ENCODE measurements at places on chromosomes 13 and 19.

- peak; percentile 93 for DNase-seq
- H3K4me3 ChIP-seq, result peak overlapping the region; percentile 45
- no peaks in the 10 kb centered on the region for H3K36me3 ChIP-seq
- peaks cover 20% of the 10 kb centered on the region for H3K4me1 ChIP-seq
- H3K27ac ChIP-seq, result peak overlapping the region; percentile 52
- H3K27me3 ChIP-seq, result no peaks in the 10 kb centered on the region
Measured at GRCh38 chr13:36418022-36418805, 14.1 kb upstream of the CCNA1 start.

DNA sequence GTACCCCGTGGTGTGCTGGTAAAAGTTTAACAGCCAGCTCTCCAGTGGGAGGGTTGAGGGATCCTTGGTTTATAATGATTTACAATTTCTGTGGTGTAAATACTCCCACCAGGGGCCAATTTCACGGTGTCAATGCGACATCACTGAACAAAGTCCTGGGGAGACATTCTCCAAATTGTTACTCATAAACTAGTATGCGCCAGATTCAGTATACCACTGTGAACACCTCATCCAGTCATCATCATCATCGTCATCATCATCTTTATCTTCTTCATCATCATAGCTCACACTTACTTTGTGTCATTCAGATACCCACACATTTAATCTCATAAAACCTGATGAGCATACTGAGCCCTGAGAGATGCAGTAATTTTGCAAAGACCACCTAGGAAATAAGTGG lies 17.2 kb upstream of the TNFSF14 start:
- no peak overlapping the region for H3K27ac ChIP-seq
- no peak overlapping the region for H3K4me3 ChIP-seq
- no peaks in the 10 kb centered on the region for H3K36me3 ChIP-seq
- H3K27me3 ChIP-seq, result no peaks in the 10 kb centered on the region
- DNase-seq, result no peak

DNA sequence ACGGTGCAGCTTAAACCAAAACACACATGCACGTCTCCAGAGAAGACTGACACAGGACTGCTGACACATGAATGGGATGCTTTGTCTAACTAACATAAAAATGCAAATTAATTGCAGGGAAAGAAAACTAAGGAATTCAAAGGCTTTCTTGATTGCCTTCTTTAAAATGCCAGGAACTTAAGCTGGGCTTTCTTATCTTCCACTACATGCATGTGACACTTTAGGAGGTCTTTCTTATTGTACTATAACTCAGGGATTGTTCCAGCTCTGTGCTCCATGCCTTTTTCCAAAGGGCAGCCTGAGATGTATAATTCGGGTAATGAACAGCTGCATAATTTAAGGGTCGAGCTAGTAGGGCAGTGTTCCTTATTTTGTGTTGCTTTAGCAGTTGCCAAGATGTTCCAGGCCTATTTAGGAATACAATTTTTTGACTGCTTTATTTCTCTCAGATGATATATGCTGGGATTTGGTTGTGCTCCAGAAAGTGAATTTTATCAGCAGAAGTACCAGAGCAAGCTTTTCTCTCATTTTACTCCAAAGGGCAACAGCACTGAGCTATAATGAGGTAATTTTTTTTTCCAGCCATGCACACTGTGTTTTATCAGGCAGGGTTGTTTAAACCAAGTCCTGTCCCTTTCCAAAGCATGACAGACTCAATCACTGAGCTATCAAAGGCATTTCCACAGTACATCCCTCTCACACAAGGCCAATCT lies 885.2 kb downstream of the PCDH9 start:
- no peaks in the 10 kb centered on the region for H3K36me3 ChIP-seq
- no peak for DNase-seq
- no peak overlapping the region for H3K27ac ChIP-seq
- H3K4me3 ChIP-seq, result no peak overlapping the region

DNA sequence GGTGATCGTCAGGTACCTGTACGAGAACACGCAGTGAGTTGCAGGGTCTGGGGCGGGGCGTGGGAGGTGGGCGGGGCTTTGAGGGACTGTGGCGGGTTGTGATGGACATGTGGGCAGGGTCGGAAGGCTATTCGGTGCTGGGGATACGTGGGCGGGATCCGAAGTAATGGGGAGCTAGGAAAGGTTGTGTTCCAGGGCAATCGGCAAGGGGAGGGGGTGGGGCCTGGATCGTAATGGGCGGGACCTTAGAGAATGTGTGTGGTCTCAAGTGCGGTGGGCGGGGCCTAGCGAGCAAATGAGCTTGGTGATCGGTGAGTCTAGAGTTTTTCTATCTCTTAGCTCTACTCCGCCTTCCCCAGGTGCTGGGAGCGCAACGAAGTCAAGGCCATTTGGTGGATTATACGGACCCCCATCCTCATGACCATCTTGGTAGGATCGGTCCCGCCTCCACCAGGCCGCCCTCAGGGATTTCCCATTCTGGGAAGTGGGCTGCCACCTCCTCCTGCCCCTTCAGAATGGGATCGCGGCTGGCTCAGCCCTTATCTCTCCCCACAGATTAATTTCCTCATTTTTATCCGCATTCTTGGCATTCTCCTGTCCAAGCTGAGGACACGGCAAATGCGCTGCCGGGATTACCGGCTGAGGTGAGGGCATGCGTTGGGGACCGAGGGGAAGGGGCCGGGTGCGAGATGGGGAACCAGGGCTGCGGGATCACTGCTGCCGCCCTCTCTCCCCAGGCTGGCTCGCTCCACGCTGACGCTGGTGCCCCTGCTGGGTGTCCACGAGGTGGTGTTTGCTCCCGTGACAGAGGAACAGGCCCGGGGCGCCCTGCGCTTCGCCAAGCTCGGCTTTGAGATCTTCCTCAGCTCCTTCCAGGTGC lies 9.6 kb downstream of the GIPR start:
- no peak overlapping the region for H3K27ac ChIP-seq
- H3K27me3 ChIP-seq, result peaks cover 9% of the 10 kb centered on the region
- H3K4me3 ChIP-seq, result peak overlapping the region; percentile 28

- DNase-seq, result peak; percentile 41
- no peak overlapping the region for H3K27ac ChIP-seq
- no peaks in the 10 kb centered on the region for H3K4me1 ChIP-seq
- H3K4me3 ChIP-seq, result no peak overlapping the region
- H3K27me3 ChIP-seq, result peaks cover 56% of the 10 kb centered on the region
Measured at GRCh38 chr19:33227242-33227650, 1.6 kb upstream of the SLC7A10 start.
